CD4-positive, alpha-beta T cell treated with Interleukin-2 at 100 ng/mL for 4 hours (primary cell): ENCODE measurements at places on chromosomes 16 and 17.
A peak's percentile ranks its signal among the peaks of the same experiment; 100 is the strongest.

DNA sequence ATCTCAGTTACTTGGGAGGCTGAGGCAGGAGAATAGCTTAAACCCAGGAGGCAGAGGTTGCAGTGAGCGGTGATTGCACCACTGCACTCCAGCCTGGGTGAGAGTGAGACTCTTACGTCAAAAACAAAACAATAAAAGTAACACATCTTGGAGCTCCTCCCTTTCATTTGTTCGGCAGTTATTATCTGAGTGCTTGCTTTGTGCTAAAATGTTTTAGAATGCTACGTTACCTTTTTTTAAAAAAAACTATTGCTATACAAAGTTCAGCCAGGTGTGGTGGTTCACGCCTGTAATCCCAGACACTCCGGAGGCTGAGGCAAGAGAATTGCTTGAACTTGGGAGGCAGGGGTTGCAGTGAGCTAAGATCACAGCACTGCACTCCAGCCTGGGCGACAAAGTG is 15.8 kb downstream of the IST1 start:
- no peak for DNase-seq

- peak; percentile 63 for DNase-seq
These were observed 199.8 kb upstream of the CHMP6 start for GRCh38 chr17:80791758-80792284.

- DNase-seq = no peak
These were observed 6.0 kb downstream of the GAA start for GRCh38 chr17:80107231-80108021.

GRCh38 chr17:33481652-33482051 is 188.6 kb upstream of the ASIC2 start:
- no peak for DNase-seq

- DNase-seq = no peak
These were observed 25.7 kb downstream of the CHD9 start for GRCh38 chr16:53080345-53081031.

GRCh38 chr16:50781518-50781917 is 39.6 kb downstream of the CYLD start:
- peak; percentile 27 for DNase-seq

GRCh38 chr17:13410874-13411273 is 190.9 kb downstream of the HS3ST3A1 start:
- DNase-seq = no peak

DNA sequence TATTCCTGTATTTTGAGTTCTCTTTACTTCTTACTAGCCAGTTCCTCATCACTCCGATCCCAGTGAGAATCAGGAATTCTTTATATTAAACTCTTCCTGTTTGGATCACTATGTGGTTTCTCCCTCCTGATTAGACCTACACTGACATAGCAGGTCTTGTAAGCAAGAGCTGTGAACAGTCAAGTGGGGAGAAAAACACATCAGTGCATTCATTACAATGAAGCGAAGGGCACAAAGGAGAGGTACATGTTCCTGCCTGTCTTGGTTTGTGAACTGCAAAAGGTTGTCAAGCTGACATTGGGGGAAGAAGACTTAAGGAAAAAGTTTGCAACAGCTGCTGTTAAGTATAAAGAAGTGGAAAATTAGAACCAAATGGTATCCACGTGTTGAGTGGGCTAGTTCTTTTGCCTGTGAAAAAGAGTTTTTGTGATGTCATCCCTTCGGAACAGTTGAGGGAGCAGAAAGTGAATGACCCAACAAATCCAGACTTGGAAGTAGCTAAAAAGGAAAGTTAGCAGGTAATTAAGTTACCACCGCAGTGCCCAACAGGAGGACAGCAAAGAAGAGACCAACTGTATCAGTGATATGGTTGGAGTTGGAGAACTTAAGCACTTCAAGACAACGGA is 23.0 kb upstream of the TRIM25 start:
- DNase-seq = no peak

GRCh38 chr16:65618333-65618732 is 496.5 kb upstream of the CDH11 start:
- DNase-seq = no peak

DNA sequence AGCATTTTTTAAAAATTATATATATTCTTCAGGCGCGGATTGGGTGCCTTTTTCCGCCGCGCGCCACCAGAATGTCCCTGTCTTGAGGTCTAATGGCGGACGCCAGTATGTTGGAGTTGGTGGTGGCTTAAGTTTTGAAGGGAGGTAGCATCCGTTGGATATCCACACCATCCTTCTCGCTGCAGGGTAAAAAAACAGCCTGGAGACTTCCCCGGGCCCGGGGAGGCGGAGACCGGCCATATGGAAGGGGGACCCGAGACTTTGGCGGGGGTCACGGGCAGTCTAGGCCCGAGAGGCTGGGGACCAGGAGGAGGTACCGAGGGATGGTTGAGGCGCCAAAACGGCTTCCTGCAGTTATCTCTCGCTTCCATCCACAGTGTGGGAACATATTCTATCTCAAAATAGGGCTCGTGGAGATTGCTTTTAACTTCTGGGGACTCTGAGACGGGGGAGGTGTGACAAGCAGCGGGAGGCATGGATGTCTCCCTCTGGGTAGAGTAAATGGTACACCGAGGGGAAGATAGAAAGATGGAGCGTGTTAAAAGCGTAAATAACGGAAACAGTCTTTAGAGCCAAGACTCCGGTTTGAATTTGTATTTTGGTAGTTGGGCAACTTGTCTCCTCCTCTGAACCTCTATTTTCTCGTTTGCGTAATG is at the start of gene SF3B3:
SF3B3 (plus strand) TSS at position 74 of the 656 bp plus-strand sequence. CDS start 2,841 bp downstream, outside the sequence.
- no peak for DNase-seq
